Kidney (tissue), 22 donors: ENCODE measurements at places on chromosomes 11 and 22.

- no peak for DNase-seq
Observed at GRCh38 chr11:100630898-100631297, 56.2 kb upstream of the ARHGAP42 start.

DNA sequence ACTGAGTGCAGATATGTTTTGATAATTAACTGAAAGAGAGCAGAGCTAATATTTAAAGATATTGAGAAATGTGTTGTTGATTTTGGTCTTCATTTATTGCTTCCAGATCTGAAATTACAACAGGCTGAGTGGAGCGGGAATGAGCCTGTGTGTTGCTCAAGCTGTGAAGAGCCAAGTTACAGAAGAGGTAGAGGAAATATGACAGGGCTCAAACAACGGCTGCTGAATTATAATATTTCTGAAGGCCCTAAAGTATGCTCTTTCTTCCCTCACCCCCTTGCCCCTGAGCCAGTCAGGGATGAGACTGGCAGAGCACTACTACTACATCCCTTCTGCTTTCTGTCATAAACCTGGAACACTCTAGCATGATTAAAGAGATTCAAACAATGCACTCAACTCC lies 115.6 kb downstream of the FANCF start:
- no peak for DNase-seq

DNA sequence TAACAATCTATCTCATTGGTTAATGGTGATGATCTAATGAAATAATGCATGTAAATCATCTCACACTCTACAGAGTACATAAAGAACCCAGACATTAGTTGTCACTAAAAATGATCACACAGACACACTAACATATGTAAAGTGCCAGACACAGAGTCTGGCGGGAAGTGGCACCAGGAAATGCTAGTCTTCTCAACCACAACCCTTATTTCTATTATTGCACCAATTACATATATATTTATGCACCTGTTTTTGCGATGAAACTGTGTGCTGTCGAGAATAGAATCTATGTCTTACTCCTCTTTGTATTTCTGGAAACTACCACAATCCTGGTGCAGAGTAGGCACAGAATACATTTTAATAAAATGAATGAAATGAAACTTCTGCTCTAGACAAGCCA lies 25.9 kb upstream of the POU2AF3 start:
- DNase-seq = no peak

DNA sequence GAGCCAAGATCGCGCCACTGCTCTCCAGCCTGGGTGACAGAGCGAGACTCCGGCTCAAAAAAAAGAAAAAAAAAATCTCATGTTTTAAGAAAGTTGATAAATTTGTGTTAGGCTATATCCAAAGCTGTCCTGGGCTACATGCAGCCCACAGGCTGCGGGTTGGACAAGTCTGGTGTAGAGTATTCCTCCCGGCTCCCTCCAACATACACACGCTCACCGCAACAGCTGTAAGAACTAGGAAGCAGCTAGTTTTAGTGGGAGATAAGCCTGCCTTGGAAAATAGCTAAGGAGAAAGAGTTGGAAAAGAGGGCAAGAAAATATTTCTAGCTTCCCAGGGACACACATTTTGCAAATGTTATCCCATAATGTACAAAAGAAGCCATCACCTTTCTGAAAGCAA lies 46.6 kb downstream of the CELF1 start:
- DNase-seq = no peak

GRCh38 chr11:17745023-17745772 lies 10.6 kb downstream of the KCNC1 start:
- DNase-seq = no peak

GRCh38 chr11:78220218-78221157 lies 31.8 kb downstream of the USP35 start:
- DNase-seq = no peak

- no peak for DNase-seq
Observed at GRCh38 chr11:128201009-128201408, 386.3 kb downstream of the ETS1 start.

GRCh38 chr11:117421476-117421875 lies 93.8 kb downstream of the CEP164 start:
- DNase-seq = peak; percentile 50

DNA sequence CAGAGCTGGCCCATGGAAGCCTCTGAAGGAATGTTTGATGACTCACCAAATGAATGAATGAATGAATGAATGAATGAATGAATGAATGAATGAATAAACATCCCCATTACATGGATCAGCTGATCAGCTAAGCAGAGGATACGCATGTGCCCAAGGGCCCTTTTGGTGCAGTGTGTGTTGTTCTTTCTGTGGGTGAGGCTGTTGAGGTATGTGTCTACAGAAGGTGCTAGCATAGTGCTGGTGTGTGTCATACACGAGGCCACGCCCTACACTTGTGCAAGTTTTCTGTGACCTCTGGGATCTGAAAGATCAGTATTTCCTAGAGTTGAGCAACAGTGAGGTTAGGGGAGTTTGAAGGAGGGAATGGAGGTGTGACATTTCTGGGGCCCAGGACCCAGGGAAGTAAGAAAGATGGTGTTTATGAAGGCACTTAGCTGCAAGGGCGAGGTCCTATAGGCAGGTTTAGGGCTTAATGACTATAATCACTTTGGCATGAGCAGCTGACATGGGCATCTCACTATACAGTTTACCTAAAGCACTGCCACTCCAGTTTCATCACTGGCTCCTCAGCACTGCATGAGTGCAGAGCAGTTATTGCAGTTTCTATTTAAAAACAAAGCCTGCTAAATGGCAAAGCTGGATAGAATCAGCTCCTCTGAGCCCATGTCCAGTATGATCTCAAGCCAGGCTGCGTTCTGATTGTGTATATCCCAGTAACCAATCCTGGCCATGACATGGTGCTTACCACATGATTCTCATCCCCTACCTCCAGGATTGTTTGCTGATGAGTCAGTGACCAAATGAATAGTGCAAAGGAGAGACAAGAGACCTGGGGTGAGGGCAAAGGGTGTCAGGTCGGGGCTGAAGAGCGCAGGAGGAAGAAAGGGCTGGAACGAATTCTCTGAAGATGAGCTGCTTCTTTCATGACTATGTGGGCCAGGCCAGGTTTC lies 36.4 kb upstream of the E2F8 start:
- no peak for DNase-seq

DNA sequence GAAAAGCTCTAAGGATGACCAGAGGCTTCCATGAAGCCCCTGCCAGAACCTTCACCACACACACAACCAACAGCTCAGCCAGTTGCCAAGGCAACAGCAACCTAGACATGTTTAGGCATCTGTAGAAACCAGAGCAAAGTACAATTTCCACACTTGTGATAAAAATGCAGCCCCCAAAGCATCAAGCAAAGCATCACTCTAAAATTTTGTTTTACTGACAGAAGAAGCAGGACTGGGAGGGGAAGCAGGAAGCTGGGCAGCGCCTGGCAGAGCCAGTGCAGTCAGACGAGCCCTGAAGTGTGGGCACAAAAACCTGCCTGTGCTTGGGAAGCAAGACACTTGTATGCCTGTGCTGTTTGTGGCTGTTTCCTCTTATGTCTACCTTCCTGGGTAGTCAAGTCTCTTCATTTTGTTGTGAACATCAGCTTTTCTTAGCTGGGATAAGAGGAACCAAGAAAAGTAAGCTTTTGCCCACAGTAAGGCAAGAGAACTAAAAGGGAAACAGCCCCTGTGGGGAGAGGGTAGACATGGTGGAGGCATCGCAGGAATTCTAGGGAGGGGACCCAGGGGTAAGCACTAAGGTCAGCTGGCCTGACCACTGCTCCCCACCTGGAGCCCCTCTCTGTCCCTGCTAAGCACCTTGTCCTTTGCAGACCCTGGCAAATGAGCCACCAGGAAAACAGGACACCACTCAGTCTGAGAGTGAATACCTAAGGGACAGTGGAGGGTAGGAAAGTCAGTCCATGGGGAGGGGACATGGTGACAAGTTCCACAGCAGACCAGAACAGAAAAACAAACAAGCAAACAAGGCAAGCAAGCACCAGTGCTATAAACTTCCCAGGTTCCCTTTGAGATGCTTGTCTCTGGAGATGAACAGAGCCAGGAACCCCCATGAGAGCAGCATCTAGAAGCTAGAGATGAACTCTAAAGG lies 13.4 kb downstream of the PACSIN2 start:
- no peak for DNase-seq

GRCh38 chr22:48258064-48258701 lies 1495.7 kb downstream of the TBC1D22A start:
- no peak for DNase-seq

GRCh38 chr22:22935056-22935545 lies 47.5 kb downstream of the IGLL5 start:
- no peak for DNase-seq

DNA sequence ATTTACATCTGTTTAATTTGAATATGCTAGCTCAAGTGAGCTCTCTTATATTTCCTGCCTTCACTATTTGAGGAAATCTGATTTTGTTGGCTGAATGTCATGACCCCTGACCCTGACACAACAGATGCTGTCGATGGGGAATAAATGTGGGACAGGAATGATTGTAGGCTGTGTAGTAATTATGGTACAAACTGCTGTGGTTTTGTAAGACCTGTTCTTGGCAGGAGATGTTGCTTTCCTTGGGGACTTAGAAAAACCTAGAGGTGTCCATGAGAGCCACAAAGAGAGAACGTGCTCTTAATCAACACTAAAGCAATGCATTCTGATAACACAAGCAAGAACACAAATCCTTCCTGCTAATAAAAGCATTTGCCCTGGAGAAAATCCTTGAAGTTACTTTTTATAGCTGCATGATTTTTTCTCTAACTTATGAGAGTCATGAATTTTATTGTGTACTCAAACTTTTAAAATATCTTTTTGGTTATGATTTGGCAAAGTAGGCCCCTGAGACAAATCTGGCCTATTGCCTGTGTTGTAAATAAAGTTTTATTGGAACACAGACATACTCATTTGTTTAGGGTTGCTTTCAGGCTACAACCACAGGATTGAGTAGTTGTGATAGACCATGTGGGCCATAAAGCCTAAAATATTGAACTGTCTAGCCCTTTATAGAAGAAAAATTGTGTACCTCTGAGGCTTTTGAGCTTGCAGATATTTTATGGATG lies 90.2 kb downstream of the DDX10 start:
- no peak for DNase-seq

DNA sequence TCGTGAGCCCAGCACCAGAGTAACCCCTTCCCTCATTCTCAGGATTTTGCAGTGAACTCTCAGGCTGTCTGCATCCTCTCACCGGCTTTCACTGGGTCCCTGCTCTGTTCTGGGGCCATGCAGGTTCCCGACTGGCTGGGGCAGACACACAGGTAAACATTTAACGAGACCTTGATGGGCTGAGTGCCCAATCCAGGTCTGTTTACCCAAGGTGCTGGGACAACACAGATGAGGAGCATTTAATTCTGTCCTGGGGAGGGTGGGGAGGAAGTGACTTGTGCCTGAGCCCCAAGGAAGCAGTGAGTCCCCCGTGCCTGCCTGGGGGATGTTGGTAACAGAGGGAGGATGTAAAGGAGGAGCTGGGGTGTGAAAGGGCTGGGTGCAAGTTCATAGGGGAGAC lies 4.4 kb downstream of the BIK start:
- no peak for DNase-seq

DNA sequence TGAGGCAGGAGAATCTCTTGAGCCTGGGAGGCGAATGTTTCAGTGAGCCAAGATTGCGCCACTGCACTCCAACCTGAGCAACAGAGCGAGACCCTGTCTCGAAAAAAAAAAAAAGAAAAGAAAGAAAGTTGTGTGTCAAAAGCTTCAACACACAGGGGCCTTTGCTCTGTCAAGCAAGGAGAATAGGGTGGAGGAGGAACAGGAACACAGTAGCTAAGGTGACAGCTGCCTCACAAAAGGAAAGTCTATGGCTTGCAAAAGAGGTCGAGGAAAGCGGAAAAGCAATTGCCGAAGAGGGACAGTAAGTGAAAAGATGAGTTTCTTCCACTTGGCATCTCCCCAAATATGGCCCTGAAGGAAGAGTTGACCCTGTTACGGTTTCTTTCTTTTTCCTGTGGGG lies 26.5 kb upstream of the TMA7B start:
- no peak for DNase-seq

DNA sequence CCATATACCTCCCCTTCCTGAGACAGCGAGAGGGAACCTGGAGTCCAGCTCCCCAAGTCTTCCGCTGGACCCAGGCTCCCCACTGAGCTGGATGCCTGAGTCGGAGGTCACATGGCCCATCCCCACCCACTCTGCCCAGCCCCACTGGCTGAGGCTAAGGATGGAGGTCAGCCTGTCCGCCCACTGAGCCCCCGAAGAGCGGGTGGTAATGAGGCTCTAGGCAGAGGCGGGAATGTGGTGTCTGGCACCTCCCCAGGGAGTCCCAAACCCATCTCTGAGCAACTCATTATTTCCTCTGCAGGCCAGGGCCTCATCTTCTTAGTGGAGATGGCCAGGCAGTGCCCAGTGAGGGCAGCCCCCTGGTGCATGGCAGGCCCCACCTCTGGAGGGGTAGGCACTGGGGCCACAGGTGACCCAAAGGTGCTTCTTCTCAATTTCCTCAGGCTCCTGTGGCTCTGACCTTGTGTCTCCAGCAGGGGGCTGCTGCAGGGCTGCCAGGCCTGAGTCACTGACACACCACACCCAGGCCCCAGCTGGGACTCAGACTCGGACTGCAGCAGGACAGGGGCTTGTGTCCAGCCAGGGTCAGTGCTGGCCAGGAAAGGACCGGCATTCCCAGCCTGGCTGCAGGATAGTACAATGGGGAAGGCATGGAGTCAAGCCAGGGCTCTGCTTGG lies 10.2 kb upstream of the PDE2A start:
- DNase-seq = no peak

GRCh38 chr11:3849297-3849874 lies 6.1 kb upstream of the STIM1 start:
- peak; percentile 58 for DNase-seq

DNA sequence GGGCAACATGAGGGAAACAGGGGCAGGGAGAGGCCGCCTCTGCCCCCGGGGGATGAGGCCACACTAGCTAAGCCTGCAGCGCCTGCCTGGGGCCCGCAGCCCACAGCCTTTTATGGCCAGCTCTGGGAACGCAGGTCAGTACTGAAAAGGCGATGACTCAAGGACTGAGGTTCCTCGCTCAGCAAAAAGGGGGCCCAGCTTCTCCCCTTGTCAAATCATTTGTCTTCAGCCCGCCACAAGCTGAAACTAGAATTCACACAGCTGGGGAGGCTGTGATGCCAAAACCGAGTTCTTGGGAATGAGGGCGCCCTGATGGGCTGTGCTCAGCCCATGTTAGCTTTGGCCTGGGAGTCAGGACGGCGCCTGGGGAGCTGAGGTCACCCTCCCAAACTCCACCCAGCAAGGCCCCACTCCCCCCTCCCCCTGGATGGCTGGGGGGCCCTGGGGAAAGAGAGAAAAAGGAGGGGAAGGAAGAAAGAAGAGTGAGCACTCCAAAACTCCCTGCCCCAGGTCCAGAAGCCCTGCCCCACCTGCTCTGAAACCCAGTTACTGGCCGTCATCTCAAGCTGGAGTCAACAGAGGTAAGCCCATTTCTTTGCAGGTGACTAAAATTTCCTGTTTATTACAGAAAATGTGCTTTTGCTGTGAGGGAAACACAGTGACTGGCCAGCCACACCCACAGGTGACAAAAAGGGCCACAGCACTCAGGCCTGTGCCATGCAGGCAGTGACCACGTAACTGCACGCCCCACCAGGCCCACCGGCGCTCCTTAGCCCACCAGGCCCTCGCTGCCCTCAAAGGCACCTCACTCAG lies 13.7 kb downstream of the EHD1 start:
- no peak for DNase-seq

GRCh38 chr22:35407362-35407761 lies 7.4 kb downstream of the MCM5 start:
- no peak for DNase-seq
